Activated naive CD4-positive, alpha-beta T cell (primary cell): ENCODE measurements at places on chromosomes 3 and 15.

DNA sequence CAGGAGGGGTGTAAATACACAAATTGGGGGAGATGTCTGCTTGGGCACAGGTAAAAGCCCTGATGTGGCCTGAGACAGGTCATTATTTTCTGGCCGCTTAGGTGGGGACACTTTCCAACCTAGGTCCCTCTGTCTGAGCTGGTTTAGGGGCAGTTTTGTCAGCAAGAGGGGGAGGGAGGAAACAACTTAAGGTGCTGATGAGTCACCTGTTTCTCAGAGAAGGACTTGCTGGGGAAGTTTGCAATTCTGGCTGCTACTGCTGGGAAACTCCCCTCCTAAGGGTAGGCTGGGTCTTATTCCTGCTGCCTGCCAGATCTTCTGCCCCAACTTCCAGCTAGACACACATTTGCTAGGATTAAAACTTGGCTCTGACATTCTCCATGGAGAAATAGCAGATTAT, 4.8 kb upstream of the RHOV start:
- DNase-seq = no peak

DNA sequence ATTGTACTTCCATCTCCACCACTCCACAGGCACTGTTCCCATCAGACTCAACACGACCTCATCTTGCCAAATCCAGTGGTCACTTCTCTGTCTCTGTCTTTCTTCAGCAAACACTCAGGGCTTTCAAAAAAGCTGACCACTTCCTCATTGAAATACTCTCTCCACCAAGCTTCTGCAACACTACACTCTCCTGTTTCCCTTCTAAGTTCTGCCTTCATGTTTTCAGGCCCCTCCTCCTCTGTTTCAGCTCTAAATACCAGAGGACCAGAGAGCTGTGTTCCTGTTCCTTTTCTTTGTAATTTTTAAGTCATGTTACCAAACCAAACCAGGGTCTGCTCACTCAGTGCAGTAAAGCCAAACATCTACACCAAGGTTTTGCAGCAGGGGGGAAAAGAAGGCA, 33.8 kb upstream of the ACP3 start:
- DNase-seq = no peak

- no peak for DNase-seq
Observed at GRCh38 chr3:98561727-98562521, 30.1 kb downstream of the GPR15 start.

DNA sequence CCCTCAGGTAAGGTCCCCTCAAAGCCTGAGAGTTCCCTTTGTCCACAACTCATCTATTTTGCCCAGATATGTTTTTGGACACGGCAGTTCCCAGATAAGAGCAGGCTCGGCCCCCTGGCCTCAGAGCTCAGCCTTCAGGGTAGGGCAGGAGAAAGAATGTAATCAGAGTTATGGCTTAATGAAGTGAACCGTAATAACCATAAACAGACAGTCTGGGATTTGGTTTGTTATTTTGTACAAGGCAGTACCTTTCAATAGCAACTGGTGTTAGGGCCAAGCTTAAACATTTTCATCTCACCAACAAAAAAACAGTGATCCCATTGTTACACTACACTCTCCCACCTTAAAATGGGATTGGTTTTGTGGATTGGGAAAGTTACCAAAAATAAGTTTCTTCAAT, 12.2 kb upstream of the ALDH1A3 start:
- no peak for DNase-seq

DNA sequence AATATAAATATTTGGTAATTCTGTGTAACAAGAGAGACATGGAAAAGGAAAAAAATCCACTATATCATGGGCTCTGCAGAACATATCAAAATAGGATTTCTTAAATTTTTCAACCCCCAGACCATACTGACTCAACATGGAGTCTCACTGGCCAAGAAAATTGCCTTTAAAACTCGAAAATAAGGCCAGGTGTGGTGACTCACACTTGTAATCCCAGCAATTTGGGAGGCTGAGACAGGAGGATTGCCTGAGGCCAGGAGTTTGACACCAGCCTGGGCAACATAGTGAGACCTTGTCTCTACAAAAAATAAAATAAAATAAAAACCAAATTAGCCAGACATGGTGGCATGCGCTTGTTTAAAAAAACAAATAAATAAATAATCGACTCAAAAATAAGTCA, 294.4 kb upstream of the TPRG1 start:
- DNase-seq = no peak

DNA sequence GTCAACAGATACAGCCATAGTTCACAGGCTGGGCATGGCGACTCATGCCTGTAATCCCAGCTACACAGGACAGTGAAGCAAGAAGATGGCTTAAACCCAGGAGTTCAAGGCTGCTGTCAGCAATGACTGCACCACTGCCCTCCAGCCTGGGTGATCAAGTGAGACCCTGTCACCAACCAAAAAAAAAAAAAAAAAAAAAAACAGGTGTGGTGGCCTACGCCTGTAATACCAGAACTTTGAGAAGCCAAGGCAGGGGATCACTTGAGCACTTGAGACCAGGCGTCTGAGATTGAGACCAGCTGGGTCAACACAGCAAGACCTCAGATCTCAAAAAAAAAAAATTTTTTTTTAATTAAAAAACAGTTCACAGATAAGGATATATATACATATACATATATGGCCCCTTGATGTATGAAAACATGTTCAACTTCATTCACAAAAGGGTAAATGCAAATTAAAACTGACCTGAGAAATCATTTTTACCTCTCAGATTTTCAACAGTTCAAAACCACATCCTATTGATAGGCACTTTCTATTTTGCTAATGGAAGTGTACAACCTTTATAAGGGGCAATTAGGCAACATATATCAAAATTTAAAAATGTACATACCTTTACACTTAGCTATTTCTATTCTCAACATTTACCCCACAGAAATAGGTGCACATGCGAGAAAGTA, 51.1 kb downstream of the OSBPL10 start:
- DNase-seq = no peak

DNA sequence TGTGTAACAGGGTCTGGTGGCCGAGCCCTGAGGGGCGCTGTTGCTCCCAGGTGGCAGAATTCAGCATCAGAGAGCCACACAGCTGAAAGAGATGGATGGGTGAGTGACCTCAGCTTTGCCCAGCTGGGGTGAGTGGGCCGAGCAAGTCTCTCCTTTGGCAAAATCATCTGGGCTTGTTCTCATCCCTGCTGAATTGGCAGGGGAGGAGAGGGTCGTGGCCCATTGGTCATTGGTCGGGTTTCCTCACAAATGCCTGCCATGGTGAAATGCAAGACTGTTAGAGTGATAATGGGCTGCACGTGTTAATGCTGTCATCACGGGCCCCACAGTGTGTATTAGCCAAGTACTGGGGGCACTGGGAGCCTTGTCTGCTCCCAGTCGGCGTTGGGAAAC, 15.9 kb downstream of the ABHD2 start:
- DNase-seq = no peak

DNA sequence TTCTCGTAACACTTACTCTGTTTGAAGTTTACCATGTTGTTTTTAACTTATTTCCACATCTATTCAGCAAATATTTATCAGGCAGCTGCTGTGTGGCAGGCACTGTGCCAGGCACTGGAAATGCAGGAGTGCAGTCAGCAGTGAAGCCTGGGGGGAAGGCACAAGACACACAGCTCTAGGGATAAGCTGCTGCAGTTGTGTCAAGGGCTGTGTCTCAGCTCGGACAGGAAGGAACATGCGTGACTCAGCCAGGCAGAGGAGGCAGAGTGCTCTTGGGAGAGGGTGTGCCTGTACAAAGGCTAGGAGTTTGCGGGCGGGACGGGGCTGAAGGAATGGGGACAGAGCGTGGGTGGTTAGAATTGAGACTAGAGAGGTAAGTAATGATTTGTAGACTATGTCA, 24.7 kb downstream of the LYSMD4 start:
- no peak for DNase-seq

- DNase-seq = no peak
Observed at GRCh38 chr15:64452988-64453688, 7.2 kb upstream of the ZNF609 start.

- no peak for DNase-seq
Observed at GRCh38 chr15:70348226-70348543, 250.5 kb upstream of the TLE3 start.

DNA sequence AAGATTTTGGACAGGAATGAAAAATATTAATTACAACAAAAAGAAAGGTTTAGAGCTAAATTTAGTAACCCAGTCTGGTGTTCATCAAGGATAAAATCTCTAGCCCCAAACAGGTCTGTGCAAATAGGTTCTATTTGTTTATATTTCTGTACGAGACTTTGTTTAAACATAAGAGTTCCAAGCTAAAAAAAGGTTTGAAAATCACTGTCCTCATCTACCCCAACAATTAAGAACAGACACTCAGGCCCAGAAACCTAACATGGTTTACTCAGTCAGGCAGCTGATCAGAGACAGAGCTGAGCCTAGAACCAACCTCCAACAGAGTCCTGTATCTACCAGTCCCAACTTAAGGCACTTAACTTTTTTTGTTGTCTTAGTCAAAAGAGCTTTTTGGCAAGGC, 49.3 kb downstream of the SNX4 start:
- DNase-seq = no peak

- DNase-seq = no peak
Observed at GRCh38 chr3:94483403-94483802, 420.5 kb downstream of the NSUN3 start.

GRCh38 chr3:69104586-69104985, 17.8 kb downstream of the LMOD3 start:
- no peak for DNase-seq

DNA sequence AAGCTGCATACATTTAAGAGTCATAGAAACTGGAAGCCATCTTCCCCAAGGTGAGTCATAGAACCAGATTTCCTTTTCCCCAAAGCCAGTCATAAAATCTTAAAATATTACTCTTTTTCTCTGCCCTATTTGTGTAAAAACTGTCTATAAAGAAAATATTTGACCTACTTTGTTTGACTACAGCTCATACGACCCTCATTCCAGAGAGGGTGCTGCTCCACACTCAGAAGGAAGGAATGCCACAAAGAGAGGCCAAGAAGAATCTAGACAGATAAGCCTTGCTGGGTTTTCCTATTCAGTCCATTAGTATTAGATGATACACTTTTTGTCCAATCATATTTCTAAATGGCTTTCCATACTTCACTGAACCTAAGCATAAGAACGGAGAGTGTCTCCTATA, 671.6 kb upstream of the SGO1 start:
- no peak for DNase-seq
